Stimulated activated naive CD8-positive, alpha-beta T cell treated with anti-CD3 and anti-CD28 coated beads, Interleukin-15, Interleukin-2, amounts not matched to agents 100 U/mL and 50 U/mL, for 24 hours (primary cell): ENCODE measurements at places on chromosomes 5 and 9.
A peak's percentile ranks its signal among the peaks of the same experiment; 100 is the strongest.

GRCh38 chr5:52769061-52769460 is 18.7 kb upstream of the ITGA1 start:
- DNase-seq: no peak

DNA sequence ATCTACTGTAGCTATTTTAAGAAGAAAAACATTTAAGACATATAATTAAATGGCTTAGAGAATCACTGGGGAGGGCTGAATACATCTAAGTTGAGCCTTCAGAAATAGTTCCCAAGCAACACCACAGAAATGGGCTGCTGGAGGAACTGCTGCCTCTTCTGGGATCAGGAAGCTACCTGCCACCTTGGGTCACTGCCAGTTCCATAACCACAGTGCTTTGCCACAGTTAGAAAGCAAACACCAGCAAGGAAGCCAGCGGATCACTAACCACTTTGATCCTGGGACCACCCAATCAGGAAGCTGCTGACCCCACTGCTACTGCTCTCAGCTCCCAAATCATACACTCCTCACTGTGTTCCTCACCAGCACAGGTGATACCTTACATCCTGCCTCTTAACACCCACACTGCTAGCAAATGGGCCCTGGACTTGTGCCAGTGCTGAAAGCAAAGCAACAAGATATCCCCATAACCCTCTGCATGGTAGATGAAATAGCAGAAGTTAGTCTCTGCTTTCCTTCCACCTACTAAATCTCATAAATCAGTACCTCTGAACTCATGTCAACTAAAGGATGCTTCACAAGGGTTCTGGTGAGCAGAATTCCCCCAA is 346.9 kb downstream of the DEPDC1B start:
- no peak for DNase-seq

GRCh38 chr9:7368410-7369292 is 430.9 kb downstream of the DMAC1 start:
- no peak for DNase-seq

DNA sequence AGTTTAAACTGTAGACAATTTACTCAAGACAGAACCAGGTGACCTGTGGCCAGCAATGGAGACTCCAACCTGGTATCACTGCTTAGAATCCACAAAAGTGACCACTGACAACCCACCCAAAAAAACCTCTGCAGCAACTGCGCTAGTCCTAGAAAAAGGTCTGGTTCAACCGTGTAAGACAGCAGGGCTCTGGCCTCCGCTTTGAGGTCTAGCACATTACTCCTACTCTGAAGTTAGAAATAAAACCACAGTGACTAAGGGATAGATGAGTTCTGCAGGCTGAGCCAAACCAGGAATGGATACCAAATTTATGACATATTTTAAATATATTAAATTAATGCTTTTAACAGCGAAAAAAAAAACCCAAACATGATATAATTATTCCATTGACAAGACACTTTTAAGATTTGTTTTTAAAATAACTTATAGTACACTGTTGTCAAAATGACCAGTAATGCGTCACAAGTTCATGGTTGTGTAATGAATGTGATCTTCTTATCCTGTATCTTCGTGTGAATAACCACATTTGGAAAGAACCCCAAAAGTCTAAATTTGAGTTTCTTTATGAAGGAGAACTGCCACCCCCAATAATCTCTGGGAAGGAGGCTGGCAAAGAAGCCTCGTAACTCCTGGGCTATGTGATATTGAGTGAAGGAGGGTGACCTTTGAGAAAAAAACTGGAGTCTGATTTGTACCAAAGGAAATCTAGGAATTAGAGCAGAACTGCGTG is 101.9 kb upstream of the SLC44A1 start:
- no peak for DNase-seq

DNA sequence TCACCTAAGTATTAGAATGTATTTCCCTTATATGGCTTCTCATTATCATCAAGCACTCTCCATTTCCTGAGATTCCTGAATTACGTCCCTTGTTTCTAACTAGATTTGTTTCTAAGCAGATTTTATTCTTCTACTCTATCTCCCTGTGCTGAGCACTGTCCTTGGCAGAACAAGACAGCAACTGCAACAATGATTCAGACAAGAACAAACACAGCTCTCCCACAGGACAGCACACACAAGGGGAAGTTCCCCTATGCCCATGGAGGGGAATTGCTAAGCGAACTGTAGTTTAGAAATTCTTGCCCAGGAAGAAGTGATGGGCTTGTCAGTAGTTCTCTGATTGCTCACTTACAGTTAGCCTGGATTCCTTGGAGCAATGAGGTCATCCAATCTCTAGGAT is 759.9 kb downstream of the DTWD2 start:
- DNase-seq: no peak

- DNase-seq: no peak
These were observed 540.9 kb upstream of the WWC1 start for GRCh38 chr5:167750586-167750985.

DNA sequence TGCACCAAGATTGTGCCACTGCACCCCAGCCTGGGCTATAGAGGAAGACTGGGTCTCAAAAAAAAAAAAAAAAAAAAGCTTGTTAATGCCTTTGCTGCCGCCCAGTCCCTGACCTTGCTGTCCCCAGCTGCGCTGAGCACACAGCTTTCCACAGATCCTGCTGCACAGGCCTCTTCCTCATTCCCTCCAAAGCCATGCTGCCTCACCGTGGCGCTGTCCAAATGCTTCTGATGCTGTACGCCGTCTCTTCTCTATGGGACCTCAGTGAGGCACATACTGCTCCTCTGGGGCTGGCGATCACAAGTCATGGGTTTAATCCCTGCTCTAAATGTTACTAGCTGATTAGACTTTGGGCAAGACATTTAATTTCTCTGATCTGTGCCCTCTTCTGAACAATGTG is 234.1 kb downstream of the FBXL7 start:
- DNase-seq: no peak

DNA sequence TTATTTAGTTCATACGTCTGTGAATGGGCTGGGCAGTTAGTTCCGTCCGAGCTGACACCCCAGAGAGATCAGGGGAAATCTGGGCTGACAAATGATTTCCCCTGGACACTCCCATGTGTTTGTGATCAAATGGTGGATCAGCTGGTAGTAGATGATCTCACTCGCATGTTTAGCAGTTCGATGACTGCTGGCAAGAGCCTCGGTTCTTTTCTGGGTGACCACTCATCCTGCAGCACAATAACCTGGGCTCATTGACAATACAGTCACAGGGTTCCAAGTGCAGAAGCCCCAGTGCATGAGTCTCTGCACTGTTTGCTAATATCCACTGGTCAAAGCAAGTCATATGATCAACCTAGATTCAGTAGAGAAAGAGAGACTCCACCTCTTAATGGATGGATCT is 155.9 kb downstream of the NR2F1-AS1 start:
- DNase-seq: no peak

DNA sequence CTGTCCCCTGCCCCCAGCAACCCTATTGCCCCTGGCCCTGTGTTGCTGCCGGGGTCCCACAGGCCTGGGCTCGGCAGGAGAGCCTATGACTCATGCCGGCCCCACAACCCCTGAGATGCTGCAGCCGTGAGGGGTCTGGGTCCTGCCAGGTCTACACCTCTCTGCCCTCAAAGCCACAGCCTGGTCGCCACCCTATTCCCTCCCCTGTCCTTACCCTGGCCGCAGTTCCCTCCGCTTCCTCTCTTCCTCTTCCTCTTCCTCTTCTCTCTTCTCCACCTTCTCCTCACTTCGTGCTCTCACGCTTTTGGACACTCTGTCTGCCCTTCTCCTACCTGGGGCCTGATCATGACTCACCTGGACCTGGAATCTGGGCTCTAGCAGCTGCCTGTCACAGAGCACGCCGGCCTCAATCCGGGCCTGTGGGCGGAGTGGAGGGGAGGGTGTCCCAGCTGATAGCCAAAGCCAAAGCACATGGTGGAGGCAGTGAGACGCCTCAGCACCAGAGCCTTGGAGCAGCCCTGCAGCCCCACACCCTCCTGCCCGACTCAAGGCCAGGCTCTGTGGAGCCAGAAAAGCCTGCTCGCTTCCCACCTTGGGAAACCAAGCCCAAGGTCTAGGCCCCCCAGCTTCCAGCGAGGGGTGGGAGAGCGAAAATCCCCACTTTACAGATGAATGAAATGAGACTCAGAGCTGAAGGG is 26.8 kb upstream of the CSF1R start:
- no peak for DNase-seq

- no peak for DNase-seq
These were observed 5.8 kb upstream of the SOWAHA start for GRCh38 chr5:132807163-132807838.

- DNase-seq: no peak
These were observed 425.3 kb downstream of the TLR4 start for GRCh38 chr9:118129541-118129940.

DNA sequence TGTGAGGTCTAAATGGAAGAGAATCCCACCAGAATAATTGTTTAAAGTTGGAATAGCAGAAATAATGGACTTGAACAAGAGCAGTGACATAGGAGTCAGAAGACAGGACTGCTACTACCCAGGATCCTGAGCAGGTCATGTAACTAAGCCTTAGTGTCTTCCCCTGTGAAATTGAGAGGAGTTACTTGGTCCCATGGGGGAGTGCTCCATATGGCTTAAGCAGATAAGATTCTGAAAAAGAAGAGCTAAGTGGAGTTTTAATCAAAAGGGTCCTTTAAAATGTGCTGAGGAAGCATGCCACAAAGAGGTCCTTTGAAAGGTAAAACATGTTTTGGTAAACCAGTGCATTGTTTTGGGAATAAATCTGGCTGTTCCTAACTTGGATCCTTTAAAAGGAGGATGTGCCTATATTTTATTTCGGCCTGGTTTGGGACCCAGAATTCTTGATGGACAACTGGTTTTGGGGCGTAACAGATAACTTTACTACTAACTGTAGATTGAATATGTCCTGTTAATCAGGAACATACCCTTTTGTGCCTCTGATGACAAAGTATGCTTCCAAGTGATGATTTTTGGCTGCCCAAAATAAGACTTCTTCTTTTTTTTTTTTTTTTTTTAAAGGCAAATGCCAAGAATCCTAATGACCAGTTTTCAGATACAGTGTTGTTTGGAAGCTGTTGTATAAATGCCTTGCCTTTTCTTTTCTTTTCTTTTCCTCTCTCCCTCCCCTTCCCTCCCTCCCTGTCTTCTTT is 5.7 kb downstream of the RCL1 start:
- DNase-seq: no peak

DNA sequence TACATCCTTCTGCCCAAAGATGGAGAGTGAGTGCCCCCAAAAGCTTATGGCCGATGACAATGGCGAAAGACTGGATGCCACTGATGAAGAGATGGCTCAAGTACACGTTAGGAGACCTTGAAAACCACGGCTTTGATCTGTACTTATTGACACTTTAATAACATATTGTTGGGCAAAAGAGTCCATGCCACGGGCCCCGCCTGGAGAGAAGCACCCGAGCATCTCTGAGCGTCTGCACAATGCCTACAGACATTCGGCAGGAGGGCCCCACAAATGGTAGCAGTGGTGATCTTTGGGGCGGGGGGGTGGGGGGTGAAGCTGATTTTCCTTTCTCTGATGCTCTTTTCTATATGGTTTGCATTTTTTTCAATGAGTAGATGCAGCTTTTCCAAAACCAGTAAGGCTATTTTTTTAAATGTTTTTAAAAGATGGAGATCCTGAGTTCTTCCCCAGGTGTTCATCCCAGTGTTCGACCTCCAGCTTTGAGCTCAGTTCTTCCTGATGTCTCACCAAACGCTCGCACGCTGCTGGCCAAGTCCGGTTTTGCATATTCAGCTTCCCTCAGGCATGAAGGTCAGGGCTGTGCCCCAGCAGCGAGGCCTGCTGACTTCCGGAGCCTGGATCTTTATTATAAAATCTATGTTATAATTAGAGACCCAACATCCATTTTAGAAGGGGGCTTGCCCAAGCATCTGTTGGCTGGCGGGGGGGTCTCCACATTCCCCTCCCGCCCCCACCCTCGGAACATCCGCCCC is 34.3 kb upstream of the BARHL1 start:
- no peak for DNase-seq

DNA sequence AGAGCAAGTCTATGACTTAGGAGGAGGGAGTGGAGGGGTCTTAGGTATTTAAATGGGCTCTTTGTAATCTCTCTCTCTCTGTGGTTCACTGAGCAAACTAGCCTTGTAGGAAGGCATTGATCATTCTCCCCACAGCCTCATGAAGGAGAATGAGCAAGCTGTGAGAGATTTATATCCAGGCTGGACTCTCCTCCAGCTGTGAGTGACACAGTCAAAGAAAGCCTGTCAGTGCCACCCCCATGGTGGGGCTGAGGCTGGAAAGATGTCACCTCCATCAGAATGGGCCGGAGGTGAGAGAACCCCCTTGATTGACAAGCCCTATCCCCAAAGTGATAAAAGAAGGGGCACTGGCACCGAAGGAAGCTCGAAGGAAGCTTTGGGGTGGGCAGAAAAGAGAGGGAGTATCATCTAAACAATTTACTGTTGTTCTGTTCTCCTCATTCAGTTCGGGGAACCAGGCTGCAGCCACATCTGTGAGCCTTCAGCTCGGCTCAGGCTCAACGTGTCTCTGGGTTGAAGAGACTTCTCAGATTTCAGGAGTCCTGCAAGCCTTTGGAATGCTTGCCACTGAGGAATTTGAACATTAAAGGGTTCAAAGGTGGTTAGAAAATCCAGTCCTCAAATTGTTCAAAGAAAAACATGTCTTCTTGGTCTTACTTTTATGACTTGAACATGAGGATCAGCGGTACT is 538.2 kb upstream of the ZNF462 start:
- DNase-seq: no peak

- DNase-seq: no peak
These were observed 398.2 kb downstream of the SLCO4C1 start for GRCh38 chr5:101897914-101898313.

GRCh38 chr5:17061973-17062470 is 125.9 kb upstream of the MYO10 start:
- no peak for DNase-seq

GRCh38 chr5:14873093-14873492 is 1.5 kb upstream of the ANKH start:
- peak; percentile 14 for DNase-seq

- no peak for DNase-seq
These were observed 191.9 kb upstream of the SEMA6A start for GRCh38 chr5:116766470-116766947.

DNA sequence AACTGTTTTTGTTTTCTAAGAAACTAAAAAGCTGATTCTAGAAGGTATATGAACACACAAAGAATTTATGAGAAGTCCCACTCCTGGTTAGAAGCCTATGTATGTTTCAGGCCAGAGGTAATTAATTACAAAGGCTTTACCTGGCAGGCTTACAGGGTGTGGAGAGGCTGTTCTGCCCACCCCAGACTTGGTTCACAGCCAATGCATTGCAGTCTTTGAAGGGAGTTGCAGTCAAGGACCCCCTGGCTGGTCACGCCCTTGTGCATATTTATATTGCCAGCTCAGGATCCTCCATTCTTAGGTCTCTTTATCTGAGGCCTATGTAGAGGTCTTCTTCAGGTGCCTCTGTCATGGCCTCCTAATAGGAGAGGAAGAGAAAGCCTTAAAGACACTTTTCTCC is 13.6 kb upstream of the PRSS3 start:
- DNase-seq: no peak

GRCh38 chr5:173547579-173547978 is 68.9 kb downstream of the BOD1 start:
- no peak for DNase-seq

DNA sequence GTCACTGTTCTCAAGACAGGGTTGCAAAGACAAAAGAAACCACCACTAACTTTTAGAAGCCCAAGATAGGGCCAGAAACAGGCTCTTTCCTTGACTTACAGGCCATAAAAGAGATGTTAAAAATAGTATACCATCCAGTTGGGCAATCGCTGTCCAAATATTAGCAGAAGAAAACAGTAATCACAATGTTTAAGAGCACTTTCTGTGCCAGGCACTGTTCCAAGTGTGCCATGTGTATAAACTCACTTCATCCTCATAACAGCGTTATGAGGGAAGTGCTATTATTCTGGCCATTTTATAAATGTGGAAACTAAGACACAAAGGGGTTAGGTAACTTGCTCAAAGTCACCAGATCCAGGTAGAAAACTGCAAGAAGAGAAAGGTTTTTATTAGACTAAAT is 111.7 kb downstream of the KCNN2 start:
- DNase-seq: no peak
